Myocyte (in vitro differentiated cells): ENCODE measurements at places on chromosomes 2 and 18.
A peak's percentile ranks its signal among the peaks of the same experiment; 100 is the strongest.

DNA sequence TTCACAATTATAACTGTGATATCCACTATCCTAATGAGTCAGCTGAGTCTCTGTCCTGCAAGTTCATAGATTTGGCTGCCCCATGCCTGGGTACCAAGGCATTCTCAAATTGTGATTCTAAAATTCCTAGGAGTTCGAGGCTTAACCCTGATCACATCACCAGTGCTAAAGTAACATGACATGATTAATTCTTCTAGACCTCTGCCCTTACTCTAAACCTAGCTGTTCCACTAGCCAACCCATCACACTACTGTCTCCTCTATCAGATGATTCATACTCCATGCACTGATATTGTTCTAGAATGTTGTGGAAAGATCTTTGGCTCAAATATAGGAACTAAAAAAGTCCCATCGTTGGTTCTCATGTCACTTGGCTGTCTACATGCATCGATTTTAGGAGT lies 487.6 kb downstream of the PIK3C3 start:
- no peak for DNase-seq

DNA sequence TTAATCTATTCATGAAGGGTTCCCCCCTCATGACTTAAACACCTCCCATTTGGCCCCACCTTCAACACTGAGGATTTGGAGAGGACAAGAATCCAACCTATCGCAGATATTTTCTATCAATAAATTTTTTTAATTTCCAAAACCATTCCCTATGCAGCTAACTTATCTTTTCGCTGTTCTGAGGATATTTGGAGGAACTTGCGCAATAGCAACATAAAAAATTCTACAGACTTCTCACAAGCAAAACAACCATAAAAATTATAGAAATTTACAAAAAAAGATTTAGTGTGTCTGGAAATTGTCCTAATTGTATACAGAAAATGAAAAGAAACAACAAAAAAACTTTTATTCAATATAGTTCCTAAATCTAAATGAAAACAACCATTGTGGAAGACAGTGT lies 1472.7 kb upstream of the ZEB2 start:
- DNase-seq: no peak

GRCh38 chr18:12765126-12765525 lies 62.3 kb downstream of the PSMG2 start:
- no peak for DNase-seq

DNA sequence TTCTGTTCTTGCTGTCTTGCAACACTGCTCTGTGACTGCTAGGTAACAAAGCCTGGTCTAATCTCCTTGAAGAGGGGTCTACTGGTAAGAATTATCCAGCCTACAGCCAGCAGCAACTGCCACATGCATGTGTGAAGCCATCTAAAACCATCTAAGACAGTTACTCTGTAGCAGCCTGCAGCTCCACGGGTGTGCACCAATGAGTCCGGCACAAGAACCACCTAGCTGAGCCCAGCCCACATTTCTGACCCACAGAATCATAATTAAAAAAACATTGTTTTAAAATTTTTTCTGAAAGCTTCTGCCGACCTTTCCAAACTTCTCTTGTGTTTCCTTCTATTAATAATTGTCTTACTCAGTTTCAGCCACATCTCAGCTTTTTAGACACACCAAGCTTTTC lies 102.8 kb downstream of the ZNF385B start:
- DNase-seq: no peak

DNA sequence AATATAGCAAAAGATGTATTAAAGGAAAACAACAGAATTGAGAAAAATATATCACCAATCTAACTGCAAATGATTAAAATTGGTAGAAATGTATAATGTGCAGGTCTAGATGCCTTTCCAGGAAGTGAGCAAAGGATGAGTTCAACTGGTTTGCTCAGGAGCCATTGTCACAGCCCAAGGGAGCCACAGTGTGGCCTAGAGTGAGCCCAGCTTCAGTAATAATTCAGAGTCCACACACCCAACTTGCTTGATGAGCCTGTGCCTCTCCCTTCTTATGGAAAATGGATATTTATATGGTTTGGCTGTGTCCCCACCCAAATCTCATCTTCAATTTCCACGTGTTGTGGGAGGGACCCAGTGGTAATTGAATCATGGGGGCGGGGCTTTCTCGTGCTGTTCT lies 92.2 kb upstream of the ASAP2 start:
- DNase-seq: no peak

- peak; percentile 72 for DNase-seq
Observed at GRCh38 chr2:160493227-160494028, at the start of gene RBMS1. TSS of gene RBMS1 (minus strand) at chr2:160493807. CDS start at chr2:160493363, 444 bp downstream.

- DNase-seq: no peak
Observed at GRCh38 chr2:218631837-218632236, 24.1 kb downstream of the PLCD4 start.

- DNase-seq: no peak
Observed at GRCh38 chr2:239514754-239515530, 114.1 kb upstream of the HDAC4 start.

GRCh38 chr18:25167612-25168410 lies 184.2 kb downstream of the ZNF521 start:
- no peak for DNase-seq
